ENCODE measurements at places on chromosomes 3 and 15.

GRCh38 chr3:157914882-157915281 lies 191.3 kb downstream of the SHOX2 start:
- DNase-seq = no peak

DNA sequence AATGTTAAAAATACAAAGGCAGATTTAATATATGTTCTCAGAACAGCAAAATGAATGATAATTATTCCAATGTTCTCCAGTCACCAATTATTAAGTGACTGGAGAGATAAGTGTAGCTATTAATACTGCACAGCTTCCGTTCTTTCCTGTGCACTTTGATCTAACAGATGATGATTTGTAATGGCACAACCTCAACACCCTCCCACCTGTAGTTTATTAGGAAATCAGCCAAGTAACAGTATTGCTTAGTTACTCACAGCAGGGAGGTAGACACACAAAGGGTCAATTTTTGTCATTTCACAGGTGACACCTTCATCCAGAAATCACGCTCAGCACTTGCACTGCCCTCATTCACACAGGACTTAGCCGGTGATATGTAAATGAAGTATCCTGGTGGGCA lies 688.1 kb downstream of the EPHA3 start:
- DNase-seq = no peak

GRCh38 chr3:146709969-146710368 lies 104.8 kb upstream of the PLSCR5 start:
- DNase-seq = no peak

GRCh38 chr3:119913021-119913420 lies 131.1 kb downstream of the NR1I2 start:
- DNase-seq = no peak

DNA sequence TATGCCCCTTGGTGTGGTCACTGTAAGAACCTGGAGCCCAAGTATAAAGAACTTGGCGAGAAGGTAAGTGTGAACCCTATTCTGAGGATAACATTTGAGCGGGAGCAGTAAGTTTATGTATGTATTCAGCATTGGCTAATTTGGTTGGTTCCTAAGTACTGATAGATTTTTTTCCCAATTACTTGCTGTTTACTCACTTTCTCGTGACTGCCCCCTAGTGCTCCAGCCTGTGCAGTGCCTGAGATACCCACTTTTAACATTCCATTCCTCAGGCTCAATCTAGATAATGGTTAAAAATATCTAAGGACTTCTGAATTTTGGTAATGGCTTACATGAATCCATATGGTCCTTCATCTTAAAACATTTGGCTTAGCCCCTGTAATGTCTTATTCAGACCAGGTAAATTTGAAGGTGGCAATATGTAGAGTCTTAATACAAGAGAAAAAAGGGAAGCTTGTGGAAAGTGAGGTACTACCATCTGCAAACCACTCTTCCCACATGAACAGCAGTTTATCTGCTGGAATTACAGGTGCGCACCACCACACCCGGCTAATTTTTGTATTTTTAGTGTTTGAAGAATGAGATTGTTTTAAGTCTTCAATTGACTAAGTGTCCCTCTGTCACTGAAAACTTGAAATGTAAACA lies 7.1 kb downstream of the ELL3 start:
- peak; percentile 79 for DNase-seq

DNA sequence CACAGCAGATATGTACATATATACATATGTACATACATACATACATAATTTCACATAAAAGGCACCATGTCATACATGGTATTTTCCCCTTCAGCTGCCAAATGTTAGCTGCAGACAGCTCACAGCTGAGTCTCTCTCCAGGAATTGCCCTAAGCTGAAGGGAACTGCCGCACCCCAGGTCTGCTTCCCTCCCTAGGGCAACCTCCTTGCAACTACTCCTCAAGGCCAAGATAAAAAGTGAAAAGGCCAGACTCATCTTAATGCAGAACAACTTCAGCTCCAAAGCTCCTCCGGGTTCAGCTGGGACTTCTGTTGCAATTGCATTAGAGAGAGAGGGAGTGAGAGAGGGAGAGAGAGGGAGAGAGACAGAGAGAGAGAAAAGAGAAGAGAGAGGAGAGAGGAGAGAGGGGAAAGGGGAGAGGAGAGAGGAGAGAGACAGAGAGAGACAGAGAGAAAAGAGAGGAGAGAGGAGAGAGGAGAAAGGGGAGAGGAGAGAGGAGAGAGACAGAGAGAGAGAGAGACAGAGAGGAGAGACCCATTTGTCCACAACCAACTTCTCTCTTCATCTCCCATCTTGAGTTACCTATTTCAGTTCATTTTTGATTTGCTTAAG lies 143.4 kb upstream of the HES1 start:
- DNase-seq = no peak

- peak; percentile 35 for DNase-seq
These were observed 27.2 kb downstream of the IQSEC1 start for GRCh38 chr3:13045904-13046568.

GRCh38 chr3:111691293-111691909 lies 96.3 kb upstream of the ZBED2 start:
- DNase-seq = no peak

DNA sequence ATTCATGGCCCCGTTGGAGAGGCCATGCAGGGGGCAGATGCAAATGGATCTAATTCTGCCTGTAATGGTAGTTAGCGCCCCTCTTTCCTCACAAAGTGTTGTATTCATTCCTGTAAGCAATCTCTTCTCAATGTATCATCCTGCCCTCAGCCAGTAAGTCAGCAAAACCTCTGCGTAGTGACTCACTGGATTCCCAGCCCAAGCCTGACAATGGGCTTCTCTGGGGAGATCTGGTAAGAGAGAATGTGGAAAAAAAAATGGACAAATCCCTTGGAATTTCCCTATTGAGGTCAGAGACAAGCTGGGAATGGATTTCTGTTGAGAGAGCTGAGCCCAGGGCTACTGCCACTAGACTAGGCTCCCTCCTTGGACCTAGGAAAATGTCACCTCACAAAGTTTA lies 25.4 kb downstream of the ADPGK start:
- no peak for DNase-seq

- DNase-seq = no peak
These were observed 2.3 kb downstream of the FEZF2 start for GRCh38 chr3:62370858-62371719.

DNA sequence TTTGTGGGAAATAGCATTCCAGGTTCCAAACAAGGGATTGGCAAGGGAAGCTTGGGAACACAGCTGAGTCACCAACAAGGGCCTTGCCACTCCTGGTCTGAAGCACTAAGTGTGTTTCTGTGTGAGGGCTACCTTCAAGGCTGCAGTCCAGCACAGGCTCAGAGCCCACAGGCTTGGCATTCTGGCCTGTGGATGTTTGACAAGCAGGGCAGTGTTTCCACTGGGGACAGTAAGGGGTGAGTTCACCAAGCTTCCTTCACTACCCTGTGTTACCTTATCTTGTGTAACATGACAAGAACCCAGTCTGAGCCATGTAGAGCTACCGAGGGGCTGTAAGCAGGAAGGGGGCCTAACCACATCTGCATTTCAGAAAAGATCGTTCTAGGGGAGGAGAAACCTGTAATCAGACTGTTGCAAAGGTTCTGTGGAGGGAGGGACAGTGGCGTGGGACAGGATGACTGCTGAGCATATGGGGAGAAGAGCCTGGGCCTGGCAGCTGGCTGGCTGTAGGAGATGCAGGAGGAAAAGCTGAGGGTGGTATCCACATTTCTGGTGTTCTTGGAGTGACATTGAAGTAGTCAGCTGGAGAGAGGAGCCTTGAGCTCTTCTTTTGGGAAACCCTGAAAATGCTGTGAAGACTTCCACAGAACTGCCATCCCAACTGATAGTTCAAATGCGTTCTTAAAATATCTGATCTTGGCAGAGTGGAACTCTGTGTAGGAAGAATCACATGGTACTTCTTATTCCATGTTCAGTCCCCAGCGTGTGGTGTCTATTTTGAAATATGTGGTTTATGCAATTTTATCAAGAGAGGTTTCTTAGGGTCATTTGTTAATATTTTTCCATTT lies 61.3 kb downstream of the CTDSPL start:
- no peak for DNase-seq

DNA sequence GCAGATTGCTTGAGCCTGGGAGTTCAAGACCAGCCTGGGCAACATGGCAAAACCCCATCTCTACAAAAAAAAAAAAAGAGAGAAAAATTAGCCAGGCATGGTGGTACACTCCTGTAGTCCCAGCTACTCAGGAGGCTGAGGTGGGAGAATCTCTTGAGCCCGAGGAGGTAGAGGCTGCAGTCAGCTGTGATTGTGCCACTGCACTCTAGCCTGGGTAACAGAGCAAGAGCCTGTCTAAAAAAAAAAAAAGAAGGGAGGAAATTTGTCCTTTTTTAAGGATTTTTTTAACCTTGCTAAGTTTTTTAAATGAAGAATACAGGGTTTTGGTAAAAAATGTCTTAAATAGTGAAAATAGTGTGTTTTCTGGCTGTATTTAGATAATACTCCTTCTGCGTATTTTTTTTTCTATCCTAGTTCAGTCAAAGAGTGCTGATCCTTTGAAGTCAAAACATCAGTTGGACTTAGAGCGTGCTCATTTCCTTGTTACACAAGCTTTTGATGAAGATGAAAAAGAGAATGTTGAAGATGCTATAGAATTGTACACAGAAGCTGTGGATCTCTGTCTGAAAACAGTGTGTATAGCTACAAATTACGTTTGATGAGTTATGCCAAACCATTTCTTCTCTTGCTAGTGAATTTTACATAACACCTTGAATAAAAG lies 11.1 kb downstream of the CAPN7 start:
- no peak for DNase-seq

GRCh38 chr15:20348291-20348899 lies 193.2 kb downstream of the GOLGA6L6 start:
- no peak for DNase-seq

DNA sequence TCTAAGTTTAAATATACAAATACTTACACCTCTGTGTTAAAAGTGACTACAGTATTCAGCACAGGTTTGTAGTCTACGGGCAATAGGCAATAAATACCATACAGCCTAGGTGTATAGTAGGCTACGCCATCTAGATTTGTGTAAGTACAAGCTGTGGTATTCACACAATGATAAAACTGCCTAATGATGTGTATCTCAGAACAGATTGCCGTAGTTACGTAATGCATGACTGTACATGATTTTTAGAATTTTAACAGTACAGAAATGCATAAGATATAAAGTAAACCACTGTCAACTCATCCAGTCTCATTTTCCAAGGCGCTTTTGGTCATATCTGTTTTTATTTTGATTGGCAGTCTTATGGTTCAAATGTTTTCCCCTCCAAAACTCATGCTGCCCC lies 365.7 kb downstream of the CTNNB1 start:
- no peak for DNase-seq

DNA sequence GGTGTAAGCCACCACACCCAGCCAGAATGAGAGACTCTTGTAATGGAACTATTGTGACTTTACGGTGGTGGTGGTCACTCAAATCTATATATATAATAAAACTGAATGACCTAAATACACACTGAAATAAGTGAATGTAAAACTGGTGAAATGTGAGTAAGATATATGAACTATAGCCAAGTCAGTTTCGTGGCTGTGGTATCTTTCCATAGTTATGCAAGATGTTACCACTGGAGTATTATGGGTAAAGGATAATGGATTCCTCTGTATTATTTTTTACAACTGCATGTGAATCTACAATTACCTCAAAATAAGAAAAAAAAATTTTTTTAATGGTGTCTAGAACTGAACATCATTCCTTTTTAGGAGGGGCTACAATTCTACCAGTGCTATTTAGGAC lies 21.9 kb downstream of the PIK3CB start:
- DNase-seq = no peak

GRCh38 chr15:47506329-47507100 lies 210.8 kb upstream of the SEMA6D start:
- no peak for DNase-seq

- DNase-seq = no peak
These were observed 170.6 kb upstream of the EPHA3 start for GRCh38 chr3:88936831-88937230.

DNA sequence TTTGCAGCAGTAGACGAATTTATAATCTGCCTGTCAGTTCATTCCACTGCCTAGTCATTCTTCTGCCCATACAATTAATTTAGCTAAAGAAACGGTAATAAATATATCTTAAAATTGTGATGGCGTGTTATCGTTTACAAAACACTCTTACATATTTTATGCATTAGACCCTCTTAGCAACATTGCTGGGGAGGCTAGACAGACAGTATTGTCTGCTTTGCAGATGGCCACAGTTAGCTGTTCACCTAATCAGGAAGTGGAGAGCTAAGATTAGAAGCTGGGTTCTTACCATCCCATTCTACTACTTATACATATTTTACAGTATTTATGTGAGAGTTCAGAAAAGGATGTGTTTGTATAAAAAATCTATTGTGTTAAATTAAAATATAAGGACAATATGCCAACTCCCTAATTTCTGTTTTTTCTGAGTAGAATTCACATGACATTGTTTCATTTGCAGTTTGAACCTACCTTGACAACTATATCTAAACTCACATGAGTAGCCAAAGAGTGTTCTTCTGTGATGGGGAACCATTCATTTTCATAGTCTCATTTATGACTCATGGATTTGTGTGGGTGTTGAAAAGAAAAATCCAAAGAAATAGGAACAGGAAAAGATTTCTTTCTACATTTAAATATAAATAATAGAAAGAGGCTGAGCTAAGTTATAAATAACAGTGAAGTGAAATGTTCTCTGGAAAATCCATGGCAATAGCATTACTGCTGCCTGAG lies 41.7 kb upstream of the C3orf80 start:
- no peak for DNase-seq

- DNase-seq = no peak
These were observed 49.4 kb upstream of the MAGEF1 start for GRCh38 chr3:184761075-184761841.
